ENCODE measurements at places on chromosomes 3 and 15. TPM values are rescaled to one million over a fixed set of nuclear protein-coding genes. Genes with fewer than 3 reads are reported as not detected.

DNA sequence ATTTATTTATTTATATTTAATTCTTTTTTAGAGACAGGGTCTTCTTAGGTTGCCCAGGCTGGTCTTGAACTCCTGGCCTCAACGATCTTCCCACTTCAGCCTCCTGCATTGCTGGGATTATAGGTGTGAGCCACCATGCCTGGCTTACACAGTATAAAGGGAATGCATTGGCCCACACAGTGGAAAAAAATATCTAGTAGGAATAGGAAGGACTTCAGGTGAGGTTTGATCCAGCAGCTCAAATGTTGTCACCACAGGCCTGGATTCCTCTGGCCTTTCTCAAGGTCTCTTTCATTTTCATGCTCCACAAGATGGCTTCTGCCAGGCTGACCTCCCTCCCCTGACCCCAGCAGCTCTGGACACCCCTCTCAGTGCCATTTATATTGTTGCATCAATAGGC is 2.1 kb upstream of the SPTBN5 start:
- H3K27ac ChIP-seq = no peak overlapping the region
- H3K36me3 ChIP-seq = peaks cover 8% of the 10 kb centered on the region
- no peak overlapping the region for H3K4me3 ChIP-seq
- peaks cover 11% of the 10 kb centered on the region for H3K4me1 ChIP-seq
- H3K27me3 ChIP-seq = no peaks in the 10 kb centered on the region
- DNase-seq = no peak

DNA sequence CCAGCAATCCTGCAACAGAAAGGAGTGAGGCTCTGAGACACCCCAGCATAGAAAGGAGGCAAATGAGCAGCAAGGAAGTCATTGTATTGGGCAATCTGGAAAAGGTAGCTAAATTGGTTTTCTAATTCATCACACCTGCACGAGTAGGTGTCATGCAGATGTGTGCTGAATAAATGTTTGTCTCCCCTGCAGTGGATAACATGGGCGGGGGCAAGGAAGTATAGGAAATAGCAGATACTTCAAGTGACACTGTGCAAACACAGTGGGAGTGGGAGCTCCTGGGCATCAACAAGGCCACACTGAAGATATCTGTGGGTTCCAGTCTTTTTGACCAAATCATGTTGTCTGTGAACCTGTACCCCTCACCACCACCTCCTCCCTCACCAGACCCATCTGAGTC is 14.4 kb upstream of the HTR3E start:
- DNase-seq = no peak
- H3K4me3 ChIP-seq = no peak overlapping the region
- no peaks in the 10 kb centered on the region for H3K4me1 ChIP-seq
- H3K27ac ChIP-seq = no peak overlapping the region

GRCh38 chr3:189292667-189293484 is 121.1 kb downstream of the TPRG1 start:
- DNase-seq = no peak
- H3K27ac ChIP-seq = no peak overlapping the region
- H3K4me1 ChIP-seq = no peaks in the 10 kb centered on the region

The CCDC13 gene
- 0.51 TPM for total RNA-seq

All from fibroblast of lung (primary cell).